ENCODE measurements at places on chromosomes 16 and 17.
A peak's percentile ranks its signal among the peaks of the same experiment; 100 is the strongest.

GRCh38 chr16:21026846-21027245, 123.8 kb downstream of the DNAH3 start:
- DNase-seq = no peak

- DNase-seq = no peak
Measured at GRCh38 chr16:85003076-85003475, 8.3 kb downstream of the ZDHHC7 start.

GRCh38 chr16:11258553-11259492, 2.8 kb upstream of the SOCS1 start:
- no peak for DNase-seq

GRCh38 chr16:15564604-15565339, 78.2 kb downstream of the MARF1 start:
- DNase-seq = no peak

DNA sequence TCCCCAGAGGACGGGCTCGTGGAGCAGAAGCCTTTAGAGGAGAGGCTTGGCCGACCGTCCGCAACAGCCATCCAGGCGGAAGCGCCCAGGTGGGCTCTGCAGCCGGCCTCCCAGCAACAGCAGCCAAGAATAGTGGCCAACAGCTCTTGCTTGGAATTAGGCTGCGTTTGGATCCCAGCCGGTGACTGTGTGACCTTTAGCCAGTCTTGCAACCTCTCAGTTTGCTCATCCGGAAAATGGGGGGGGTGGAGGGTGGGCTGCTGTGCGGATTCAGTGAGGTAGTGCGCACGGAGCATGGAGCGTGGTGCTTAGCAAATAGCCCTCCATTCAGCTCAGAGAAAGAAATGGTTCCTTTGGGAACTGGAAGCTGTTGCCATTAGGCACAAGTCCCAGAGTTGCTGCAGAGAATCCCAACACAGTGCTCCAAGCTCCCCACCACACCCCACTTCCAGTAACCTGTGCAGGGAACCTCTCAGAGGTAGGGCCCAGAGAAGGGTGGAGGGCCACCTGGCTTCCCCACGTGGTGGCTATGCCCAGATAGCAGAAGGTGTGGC, 46.7 kb downstream of the RTN4RL1 start:
- DNase-seq = no peak

DNA sequence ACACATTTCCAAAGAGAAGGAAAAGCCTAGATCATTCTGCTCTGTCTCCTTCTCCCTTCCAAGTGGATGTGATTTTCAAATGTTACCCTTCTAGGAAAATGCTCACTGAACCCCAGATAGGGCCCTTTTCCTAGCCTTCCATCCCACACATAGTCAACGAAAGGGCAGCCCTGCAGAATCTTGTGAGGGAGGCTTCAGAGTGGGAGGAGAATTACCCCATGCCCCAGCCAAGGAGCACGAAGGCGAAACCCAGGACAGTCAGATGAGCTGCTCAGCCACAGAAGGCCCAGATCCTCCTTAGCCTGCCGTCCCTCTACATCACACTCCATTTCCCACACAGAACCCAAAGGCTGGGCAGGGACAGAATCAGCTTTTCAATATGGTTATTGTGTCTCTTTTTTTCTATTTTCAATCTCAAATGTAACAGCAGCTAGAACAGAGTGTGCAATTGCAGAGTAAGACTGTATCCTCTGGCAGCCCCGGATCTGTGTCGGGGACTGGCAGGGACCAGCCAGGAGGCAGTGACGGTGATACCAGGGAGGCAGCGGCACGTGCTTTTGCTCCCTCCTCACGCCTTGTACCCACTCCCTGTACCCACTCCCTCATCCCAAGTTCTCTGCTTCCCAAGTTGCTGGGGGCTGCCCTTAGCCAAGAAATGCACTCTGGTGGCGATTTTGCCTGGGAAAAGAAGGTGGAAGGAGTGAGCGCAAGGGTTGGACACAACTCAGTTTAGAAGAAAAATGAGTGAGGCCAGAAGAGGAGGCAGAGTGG, 3.7 kb upstream of the SDK2 start:
- DNase-seq = no peak

- DNase-seq = peak; percentile 81
Measured at GRCh38 chr17:38572669-38573365, 32.9 kb downstream of the SRCIN1 start.

DNA sequence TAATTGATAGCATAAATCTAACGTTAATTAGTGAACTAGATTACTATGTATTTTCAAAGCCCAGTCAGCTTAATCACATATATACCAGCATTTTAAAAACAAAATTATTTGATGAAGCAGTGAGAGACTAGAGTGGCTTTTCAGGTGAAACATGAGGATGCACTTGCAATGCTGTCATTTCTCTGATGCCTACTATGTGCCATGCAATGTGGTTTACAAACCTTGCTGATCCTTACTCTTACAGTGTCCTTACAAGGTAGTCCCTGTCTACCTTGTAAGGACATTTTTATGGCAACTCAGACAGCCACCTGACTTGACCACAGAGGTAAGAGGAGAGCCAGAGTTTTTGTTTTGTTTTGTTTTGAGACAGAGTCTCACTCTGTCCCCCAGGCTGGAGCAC, 42.7 kb downstream of the CYB5B start:
- DNase-seq = no peak

GRCh38 chr17:48639136-48639535, 13.0 kb upstream of the HOXB9 start:
- DNase-seq = no peak

DNA sequence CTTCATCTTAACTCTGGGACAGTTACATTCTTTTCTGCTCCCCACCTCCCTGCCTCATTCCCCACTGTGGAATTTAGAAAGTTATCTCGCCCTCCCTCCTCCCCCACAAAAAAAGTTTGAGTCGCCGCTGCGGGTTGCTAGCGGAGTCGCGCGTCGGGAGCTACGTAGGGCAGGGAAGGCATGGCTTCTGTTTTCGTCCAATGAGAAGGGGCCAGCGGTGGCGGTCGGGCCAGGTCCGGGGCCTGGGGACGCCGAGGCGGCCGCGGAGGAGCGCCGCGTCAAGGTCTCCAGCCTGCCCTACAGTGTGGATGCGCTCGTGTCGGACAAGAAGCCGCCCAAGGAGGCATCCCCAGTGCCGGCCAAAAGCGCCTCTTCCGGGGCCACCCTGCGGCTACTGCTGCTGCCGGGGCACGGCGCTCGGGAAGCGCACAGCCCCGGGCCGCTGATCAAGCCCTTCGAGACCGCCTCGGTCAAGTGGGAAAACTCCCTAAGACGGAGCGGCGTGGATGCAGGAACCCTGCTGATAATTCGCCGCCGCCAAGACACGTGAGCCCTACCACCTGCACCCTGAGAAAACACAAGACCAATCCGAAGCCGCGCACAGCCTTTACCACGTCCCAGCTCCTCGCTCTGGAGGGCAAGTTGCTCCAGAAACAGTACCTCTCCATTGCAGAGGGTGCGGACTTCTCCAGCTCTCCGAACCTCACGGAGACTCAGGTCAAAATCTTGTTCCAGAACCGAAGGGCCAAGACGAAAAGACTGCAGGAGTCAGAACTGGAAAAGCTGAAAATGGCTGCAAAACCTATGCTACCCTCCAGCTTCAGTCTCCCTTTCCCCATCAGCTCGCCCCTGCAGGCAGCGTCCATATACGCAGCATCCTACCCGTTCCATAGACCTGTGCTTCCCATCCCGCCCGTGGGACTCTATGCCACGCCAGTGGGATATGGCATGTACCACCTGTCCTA, 8.9 kb downstream of the OR4D1 start:
- no peak for DNase-seq

GRCh38 chr16:75226550-75227360, 8.0 kb downstream of the CTRB1 start:
- no peak for DNase-seq

- no peak for DNase-seq
Measured at GRCh38 chr16:70789595-70790447, 11.1 kb downstream of the VAC14 start.

DNA sequence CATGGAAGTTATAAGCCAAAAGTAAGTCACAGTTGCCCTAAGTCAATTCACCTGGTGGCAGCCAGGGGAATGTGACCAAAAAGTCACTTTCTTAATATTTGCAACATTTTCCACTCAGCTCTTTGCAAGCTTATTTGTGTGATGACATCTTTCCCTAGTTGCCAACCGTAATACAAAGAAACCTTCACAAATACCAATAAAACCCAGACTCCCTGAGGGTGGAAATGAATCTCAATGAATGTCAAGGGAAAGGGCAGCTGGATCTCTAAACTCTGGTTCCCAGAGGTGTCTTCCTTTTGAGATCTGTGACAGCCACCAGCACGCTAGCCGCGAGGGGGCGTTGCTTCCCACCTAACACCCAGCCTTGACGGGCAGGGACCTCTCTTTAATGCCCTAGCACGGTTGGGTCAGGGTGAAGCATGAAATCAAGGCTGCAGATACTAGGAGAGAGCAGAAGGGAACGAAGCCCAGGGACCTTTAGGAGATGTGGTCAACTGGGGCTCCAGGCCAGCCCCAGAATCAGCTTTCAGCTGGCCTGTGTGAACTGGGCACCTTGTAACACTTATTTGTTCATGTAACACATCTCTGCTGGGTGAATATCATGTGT, 82.2 kb downstream of the CMC2 start:
- DNase-seq = no peak

- DNase-seq = no peak
Measured at GRCh38 chr16:86363836-86364618, 146.3 kb upstream of the FOXF1 start.

DNA sequence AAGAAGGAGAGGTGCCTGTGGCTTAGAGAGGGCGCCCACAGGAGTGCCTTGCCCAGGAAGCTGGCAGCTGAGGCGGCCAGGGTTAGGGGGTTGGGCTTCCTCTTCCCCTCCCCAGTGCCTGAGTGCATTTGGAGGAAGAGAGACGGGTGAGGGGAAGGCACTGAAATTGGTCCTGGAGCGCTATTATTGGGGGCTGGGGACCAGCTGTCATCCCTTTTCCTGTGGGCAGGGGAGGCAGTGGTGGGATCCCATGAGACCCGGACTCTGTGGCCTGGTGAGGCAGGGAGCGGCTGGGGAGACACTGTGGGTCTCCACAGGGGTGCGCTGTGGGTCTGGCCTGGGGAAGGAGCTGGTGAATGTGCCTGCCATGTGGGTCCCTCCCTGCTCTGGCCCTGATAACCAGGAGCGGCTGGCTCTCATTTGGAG, 259.7 kb downstream of the SEC14L1 start:
- no peak for DNase-seq

All from Caco-2 (cell line).